Stimulated activated CD8-positive, alpha-beta memory T cell treated with anti-CD3 and anti-CD28 coated beads, Interleukin-15, amount 100 ng/mL, for 24 hours (primary cell): ENCODE measurements at places on chromosomes 16 and 17.

GRCh38 chr17:49508061-49508865 is 13.2 kb downstream of the NGFR start:
- no peak for DNase-seq

GRCh38 chr16:23952128-23952970 is 116.6 kb downstream of the PRKCB start:
- no peak for DNase-seq

DNA sequence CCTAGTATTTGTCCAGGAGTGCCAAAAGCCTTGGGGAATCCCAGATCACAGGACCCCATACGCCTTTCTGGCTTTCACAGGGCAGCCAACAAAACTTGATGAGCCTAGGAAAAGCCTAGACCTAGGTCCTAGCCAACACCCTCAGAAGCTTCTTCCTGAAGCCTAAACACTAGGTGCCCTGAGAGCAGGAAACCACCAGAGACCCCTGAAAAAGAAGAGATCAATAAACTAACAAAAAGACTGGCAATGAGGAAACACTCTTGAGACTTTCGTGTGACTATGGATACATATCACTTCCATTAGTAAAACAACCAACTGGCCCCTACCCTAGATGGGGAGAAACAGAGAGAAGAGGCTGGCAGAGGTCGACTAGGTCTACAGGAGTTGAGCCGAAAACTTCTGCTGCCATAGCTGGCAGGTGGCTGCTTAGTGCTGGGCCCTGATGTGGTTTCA is 1.2 kb downstream of the ORMDL3 start:
- no peak for DNase-seq

DNA sequence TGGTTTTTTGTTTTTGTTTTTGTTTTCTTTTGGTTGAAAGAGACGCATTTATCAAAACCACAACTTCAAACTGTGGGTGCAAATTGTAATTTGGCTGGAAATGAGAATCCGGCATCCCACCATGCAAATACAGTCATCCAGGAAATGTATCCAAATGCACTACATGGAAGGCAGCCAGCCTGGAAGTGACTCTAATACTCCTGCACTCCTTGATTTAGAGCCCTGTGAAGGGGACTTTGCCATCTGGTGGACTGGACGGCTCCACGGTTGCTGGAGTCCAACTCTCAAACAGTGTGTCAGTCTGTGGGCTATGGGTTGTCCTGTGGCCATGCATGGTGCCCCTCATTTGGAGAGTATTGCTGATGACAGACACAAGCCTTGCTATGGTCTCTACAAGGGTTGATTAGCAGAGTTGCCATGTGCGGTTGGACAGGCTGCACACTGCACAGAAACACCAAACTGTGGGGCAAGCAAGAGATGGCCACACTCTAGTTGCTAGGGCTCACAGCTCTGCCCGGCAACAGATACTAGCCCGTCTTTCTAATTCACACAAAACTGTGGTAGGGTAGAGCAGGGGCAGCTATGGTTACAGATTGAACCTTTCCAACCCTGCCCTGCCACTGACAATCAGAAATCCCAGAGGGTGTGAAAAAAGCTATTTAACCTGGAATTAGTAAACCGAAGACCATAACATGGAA is 62.4 kb downstream of the VAT1L start:
- no peak for DNase-seq

DNA sequence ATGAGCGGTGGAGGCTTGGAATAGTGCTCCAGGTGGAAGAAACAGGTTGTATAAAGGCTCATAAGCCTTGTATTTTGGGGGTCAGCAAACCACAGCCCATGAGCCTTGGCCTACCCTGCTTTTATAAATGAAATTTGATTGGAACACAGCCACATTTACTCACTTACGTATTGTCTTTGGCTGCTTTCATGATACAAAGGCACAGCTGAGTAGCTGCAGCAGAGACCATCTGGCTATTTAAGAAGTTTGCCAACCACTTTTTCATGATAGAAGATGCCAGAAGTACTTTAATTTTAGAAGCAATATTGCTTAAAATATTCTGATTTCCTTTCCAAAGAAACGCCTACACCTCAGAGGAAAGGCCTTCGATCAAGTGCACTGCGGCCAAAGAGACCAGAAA is 73.8 kb downstream of the C17orf58 start:
- no peak for DNase-seq

GRCh38 chr17:79420318-79421243 is 190.3 kb downstream of the RBFOX3 start:
- no peak for DNase-seq

GRCh38 chr16:46949241-46949892 is 24.1 kb downstream of the DNAJA2 start:
- no peak for DNase-seq

DNA sequence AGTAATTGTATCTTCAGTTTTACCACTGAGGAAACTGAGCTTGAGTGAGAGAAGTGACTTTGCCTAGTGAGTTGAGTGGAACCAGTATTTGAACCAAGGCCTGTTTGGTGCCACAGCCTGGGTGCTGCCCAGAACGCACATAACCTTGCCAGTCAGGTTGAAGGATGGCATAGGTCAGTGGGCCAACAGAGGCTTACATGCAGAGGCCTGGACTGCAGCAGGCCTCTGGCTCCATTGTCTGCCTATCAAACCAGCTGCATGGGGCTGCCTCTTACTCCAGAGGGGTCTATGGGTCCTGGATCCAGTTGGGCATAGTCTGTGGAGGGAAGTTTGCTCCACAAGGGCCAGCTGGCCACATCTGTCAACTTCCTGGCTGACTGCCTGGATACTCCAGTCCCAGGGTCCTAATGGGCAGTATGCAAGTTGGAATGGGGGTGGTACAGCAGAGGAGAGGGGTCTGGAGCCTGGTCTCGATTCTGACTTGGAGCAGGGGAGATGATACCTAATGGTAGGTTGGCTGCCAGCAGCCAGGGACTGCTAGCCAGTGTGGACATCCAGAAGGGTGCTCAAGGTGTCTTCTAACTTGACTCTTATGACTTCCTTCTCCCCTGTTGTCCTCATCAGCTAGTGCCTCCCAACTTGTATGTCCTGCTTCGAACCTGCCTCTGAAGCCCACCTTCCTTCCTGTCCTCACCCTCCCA is 11.1 kb upstream of the RNF112 start:
- no peak for DNase-seq

GRCh38 chr16:81500833-81501521 is 56.4 kb downstream of the CMIP start:
- no peak for DNase-seq

GRCh38 chr17:1714980-1715802 is 5.0 kb upstream of the TLCD2 start:
- DNase-seq = peak; percentile 23

DNA sequence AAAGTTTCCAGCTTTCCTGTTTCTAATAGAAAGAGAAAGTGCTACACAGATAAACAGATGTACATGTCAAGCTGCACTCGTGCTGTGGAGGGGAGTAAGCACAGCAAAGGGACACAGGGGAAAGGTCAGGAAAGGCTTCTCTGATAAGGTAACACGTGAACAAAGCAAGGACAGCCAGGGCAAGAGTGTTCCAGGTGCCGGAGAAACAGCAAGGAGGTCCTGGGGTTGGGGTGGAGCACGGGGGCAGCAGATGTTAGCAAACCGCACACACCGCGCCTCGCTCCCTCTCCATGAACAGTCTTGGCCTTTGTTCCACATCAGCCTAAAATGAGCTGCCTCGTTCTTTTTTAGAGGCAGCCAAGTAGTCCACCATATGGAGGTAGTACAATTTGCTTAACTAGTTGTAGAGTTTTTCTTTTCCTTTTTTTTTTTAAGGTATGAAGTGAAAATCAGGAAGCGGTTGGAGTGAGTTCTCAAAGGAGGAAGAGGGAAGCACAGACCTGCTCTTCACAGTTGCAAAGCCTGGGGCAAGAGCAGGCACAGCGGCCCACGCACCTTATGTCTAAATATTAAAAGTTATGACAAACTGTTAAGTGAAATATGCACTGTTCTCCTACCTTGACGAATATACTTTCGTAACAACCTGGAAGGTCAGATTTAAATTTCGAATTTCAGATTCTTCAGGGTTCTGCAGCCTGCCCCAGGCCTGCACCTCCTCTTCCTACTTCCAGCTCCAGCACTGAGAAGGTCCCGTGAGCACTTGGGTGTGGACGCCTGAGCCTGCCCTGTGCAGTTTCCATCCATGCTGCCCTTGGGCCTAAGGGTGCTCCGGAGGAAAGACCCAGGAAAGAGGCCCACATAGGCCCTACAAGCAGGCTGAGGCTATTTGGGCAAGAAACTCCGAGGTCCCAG is 41.5 kb upstream of the RPH3AL start:
- DNase-seq = no peak

DNA sequence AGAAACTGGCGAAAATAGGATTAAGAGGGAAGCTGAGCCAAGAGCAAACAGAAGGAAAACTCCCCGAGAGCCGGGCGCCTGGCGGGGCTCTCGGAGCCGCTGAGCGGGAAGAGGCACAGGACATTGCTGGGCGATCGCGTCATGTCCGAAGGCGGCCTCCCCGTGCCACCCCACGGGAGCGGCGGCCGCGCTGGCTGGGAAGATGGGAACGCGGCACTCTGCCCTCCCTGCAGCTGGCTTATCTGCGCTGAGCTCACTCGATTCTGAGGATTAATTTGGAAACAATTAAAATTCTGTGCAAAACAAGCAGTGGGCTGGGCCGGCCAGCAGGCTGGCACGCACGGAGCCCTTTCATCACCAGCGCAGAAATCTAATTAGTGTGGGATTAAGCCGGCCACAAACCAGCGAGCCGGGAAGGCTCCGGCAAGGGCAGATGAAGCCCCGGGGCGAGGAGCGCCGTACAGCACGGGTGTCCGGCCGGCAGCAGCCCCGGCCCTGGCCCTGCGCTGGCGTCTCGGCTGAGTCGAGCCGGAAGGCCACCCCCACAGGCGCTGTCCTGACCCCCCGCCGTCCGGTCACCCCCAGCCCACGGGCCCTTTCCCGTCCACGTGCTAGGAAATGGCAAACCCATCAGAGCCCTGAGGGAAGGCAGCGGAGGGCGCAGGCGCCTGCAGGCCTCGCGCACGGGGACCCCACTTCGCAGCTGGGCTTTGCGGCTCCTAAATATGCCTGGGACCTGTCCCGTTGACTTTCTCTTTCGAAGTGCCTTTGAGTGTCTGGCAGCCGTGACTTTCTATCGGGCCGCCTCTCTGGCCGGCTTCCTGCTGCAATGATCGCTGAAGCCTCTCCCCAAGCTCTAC is 37.9 kb downstream of the SOX8 start:
- DNase-seq = no peak

GRCh38 chr17:259341-259976 is 78.0 kb upstream of the DOC2B start:
- no peak for DNase-seq

DNA sequence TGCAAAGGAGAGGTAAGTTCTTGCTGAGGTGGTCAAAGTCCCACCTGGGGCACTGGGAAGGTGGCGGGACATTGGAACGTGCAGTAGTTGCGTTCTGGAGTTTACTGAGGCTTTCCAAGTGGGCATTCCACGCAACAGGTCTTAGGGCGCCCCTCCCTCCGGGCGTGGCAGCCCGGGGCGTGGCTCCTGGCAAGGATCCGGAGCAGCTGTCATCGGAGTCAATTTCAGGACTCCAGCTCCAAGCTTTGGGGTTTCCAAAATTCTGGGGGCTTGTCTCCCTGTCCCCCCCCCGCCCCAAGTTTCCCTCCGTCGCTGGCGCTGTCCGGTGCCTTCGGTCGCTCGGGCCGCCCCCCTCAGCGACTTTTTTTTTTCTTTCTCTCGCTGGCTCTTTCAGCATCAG is 43.1 kb upstream of the AMZ2 start:
- no peak for DNase-seq

DNA sequence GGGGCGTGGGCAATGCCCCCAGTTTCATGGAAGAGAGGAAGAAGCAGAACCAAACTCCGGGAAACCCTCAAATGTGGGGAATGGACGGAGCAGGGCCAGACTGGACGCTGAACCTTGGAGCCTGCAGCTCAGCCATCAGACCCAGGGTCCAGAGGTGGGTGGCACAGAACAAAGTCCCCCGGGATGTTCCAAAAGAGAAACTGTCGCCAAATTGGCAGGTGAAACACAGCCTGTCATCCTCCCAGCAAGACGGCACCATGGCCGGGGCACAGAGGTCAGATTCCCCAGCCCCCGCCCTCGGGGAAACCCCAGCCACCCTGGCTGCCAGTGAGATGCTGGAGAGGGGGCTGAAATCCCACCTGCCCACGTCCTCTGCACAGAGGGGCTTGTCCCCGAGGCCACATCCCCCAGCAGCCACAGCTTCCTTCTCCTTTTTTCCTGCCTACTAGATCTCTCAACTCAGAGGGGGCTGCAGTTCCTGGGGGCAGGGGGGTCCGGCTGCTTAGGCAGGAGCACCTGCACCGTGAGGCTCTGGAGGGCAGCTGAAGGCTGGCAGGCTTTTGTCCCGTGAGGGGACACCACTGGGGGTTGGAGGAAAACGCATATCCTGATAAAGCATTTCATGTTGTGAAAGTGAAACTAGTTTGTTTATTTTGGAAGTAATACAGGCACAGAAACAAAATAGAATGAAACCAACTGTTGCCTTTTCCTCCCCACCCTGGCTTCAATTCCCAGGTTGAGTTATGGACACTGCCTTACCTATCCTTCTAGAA is 1.2 kb upstream of the SECTM1 start:
- DNase-seq = no peak

DNA sequence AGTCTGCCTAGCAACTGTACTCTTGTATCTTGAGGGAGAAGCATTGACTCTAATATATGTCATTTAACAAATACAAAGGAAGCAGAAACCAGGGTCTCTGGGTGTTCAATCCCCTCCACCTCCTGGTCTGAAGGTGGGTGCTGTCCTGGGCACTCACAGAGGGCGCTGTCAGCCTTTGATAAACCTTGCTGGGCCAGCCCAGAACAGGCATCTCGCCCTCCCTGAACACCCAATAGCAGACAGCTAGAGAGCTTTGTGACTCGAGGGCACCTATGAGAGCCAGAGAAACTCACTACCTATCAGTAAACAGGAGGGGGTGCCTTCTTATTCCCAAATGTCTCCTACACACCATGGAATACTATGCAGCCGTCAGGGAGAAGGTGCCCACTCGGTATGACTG is 6.4 kb upstream of the PIPOX start:
- DNase-seq = no peak

- DNase-seq = no peak
Observed at GRCh38 chr16:25063102-25063501, 47.9 kb upstream of the ARHGAP17 start.

DNA sequence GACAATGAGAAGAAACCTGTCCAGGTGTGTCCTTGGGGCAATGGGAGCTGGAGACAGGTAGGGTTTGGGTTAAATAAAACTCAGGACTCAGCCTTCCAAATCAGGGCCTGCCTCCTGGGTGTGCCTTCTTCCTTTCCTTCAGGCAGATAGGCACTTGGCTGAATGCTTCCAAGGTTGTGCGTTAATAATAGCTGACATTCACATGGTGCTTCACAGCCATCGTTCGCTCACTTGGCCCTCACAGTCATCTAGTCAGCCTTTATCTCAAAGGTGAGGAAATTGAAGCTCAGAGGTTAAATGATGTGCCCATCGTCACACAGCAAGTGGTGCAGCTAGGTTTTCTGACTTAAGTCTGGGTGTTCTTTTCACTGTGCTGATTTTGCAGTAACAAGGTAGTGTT is 9.5 kb downstream of the NFE2L1 start:
- no peak for DNase-seq

GRCh38 chr17:75864448-75864871 is 9.3 kb upstream of the WBP2 start:
- no peak for DNase-seq

- DNase-seq = no peak
Observed at GRCh38 chr17:28334171-28334570, 1.1 kb downstream of the IFT20 start.
